ENCODE measurements at places on chromosomes 2 and 18.

DNA sequence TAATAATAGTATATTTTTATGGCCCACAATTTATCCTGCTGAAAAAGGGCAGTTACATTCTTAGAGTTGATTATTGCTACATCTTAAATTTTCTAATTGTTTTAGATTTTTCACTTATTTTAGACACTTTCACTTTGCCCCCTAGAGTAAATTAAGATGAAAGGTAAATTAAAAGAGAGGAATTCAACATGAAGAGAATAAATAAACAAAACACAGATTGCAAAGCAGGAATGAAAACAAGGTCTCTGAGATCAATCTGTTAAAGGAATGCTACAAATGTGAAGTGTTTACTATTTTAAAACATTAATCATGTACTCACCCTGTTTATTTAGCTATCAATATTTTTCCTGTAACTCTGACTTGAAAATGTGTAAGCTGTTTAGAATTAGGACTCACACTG, 113.5 kb upstream of the ETAA1 start:
- DNase-seq: no peak

DNA sequence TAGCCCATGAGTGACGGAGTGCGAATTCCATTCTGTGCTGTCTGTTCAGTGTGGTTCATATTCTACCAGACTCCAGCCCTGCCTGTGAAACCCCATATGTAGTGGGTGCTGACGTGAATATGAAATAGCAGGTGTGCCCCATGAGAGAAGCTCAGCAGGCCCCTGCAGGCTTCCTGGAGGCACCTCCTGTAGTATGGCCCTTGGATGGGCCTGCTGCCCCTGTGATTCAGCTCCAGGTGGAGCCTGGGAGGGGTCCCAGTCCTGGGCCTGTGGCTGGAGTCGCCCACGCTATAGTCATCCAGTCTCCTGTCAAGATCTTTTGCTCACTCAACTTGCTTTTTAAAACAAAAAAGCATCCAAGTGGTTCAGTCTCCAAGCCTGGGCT, 125.5 kb downstream of the GLI2 start:
- DNase-seq: no peak

GRCh38 chr18:40222776-40223175, 1732.3 kb upstream of the PIK3C3 start:
- no peak for DNase-seq

DNA sequence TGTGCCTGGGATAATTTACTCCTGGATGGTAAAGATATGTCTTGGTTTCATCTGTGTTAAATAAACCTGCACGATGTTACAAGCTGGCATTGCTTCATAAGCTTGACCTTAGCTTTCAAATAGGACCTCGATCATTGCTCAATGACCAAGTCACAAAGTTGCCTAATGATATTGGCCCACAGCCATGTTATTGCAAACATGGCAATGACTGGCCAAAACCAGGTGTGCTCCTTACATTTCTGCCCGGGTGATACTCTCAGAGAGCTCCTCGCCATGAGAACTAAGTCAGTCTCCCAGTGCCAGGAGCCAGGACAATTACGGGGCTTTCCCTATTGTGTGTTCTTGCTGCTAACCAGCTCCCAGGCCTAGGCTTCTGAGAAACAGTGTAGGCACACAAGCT, 72.5 kb upstream of the CYP1B1 start:
- no peak for DNase-seq

DNA sequence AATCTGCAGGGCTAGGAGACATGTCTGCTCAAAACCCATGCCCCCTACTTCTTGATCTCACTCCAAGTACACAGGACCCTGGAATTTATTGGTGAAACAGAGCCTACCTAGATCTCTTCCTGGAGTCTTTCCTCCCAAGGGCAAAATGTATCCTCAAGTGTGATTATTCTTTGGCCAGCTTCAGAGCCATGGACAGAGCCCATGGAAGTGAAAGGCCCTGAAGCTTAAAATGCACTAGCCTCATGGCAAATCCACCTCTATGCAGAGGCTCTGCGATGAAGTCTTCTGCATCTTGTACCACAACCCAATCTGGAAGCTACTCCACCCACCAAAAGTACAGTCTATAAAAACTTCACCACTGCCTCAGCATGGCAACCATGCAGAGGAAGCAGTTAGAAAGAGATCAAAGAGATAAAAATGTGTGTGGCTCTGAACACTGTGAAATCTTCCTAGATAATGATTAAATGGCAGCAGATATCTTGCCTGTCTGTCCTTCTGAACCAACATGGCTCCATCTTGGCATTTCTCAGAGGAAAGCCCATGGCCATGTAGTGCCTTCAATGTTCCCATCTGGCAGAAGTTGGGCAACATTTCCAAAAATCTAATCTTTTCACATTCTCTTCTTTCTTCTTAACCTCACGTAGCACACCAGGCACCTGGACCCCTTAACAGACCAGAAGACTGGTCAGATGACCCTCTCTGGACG, 142.9 kb upstream of the KLF7 start:
- no peak for DNase-seq

- DNase-seq: peak; percentile 86
These were observed 3.5 kb upstream of the BCL2 start for GRCh38 chr18:63322908-63323634.
